Endothelial cell of umbilical vein (primary cell): ENCODE measurements at places on chromosomes 3 and 15. TPM values are rescaled to one million over a fixed set of nuclear protein-coding genes. Genes with fewer than 3 reads are reported as not detected.

Gene ARHGAP31
- total RNA-seq, result 64.8 and 65.8 TPM in 2 replicates

Gene EIF5A2
- 10.9 and 12.3 TPM in 2 replicates for total RNA-seq

DNA sequence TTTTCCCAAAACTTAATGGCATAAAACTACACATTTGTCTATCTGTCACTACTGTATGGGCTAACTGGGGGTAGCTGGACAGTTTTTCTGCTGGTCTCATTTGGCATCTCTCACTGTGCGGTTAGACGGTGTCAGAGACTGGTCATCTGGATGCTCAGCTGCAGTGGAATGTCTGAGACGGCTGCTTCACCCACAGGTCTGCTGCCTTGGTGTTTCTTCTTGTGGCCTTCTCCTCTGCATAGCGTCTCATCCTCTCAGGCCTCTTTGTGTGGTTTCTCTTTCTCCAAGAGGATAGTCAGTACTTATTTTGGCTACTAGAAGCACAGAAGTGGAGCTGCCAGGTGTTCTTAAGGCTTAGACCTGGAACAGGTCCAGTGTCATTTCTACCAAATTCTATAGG lies 35.9 kb upstream of the GOLGA6L9 start:
- no peak overlapping the region for H3K4me3 ChIP-seq
- H3K36me3 ChIP-seq, result no peaks in the 10 kb centered on the region
- no peaks in the 10 kb centered on the region for H3K4me1 ChIP-seq
- no peak for DNase-seq
- H3K27ac ChIP-seq, result no peak overlapping the region

GRCh38 chr15:39362821-39363561 lies 217.9 kb upstream of the THBS1 start:
- peak; percentile 99 for DNase-seq
- no peaks in the 10 kb centered on the region for H3K27me3 ChIP-seq
- H3K4me3 ChIP-seq, result no peak overlapping the region
- peak overlapping the region; percentile 100 for H3K27ac ChIP-seq
- H3K36me3 ChIP-seq, result no peaks in the 10 kb centered on the region

- H3K4me1 ChIP-seq, result no peaks in the 10 kb centered on the region
- H3K27me3 ChIP-seq, result no peaks in the 10 kb centered on the region
- H3K4me3 ChIP-seq, result no peak overlapping the region
- no peak overlapping the region for H3K27ac ChIP-seq
- no peak for DNase-seq
Measured at GRCh38 chr15:96690733-96691132, 360.2 kb downstream of the NR2F2 start.

DNA sequence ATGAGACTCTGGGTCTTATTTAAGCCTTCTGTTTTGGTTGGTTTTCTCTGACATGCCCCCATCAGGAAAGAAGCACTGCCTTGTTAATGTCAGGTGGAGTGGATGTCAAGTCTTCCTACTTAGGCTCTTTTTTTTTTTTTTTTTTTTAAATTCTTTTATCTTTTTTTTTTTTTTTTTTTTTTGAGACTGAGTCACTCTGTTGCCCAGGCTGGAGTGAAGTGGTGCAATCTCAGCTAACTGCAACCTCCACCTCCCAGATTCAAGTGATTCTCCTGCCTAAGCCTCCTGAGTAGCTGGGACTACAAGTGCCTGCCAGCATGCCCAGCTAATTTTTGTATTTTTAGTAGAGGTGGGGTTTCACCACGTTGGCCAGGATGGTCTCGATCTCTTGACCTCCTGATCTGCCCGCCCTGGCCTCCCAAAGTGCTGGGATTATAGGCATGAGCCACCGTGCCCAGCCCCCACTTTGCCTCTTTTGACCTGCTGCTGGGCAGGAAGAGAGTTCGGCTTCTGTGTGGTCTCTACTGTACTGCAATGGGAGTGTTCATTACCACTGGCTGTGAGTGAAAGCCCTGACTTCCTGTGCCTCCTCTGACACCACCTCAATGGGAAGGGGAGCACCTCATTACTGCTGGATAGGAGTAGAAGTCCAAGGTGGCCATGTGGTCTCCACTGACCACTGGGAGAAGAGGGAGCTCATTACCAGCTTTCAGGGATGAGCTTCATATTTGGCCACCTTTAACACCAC lies 10.9 kb downstream of the CTDSPL start:
- H3K4me1 ChIP-seq, result no peaks in the 10 kb centered on the region
- no peak overlapping the region for H3K4me3 ChIP-seq
- no peak for DNase-seq
- no peaks in the 10 kb centered on the region for H3K27me3 ChIP-seq

- H3K27me3 ChIP-seq, result no peaks in the 10 kb centered on the region
- no peak for DNase-seq
- no peaks in the 10 kb centered on the region for H3K36me3 ChIP-seq
- no peaks in the 10 kb centered on the region for H3K4me1 ChIP-seq
- H3K27ac ChIP-seq, result no peak overlapping the region
Measured at GRCh38 chr3:41629072-41629471, 332.8 kb downstream of the ULK4 start.

DNA sequence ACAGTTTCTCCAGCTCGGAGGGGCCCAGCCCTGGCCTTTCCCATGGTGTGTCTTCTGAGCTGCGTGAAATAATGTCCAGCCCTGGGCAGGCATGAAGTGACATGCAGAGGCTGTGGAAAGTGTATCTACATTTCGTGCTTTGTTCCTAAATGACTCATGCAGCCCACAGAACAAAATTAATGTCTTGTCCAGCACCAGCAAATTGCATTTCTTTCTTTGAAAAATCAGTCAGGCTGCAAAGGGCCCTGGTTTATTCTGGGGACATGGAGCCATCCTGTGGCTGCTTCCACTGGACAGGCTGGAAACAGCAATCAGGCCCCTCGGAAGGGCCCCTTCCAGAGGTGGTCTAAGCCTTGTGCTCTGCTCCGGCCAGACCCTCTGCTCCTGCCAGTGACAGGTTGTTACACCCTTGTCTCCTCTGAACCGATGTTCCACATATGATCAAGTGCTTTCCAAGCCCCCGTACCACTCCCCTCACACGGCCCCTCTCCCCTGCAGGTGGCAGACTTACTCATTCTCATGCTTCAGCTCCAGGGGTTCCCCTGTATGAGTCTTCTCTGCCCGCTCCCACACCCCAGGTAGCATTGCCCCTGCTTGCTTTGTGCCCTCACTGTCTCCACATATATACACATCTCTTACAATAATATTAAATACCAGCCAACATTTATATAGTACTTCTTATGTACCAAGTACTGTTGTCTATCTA lies 33.7 kb downstream of the CRYGS start:
- no peak overlapping the region for H3K4me3 ChIP-seq
- H3K36me3 ChIP-seq, result no peaks in the 10 kb centered on the region
- no peaks in the 10 kb centered on the region for H3K4me1 ChIP-seq
- H3K27ac ChIP-seq, result no peak overlapping the region
- DNase-seq, result no peak

Gene HEMK1
- total RNA-seq, result 12.0 and 15.2 TPM in 2 replicates

- H3K27ac ChIP-seq, result no peak overlapping the region
- no peak overlapping the region for H3K4me3 ChIP-seq
- H3K4me1 ChIP-seq, result no peaks in the 10 kb centered on the region
- H3K36me3 ChIP-seq, result peaks cover 2% of the 10 kb centered on the region
Measured at GRCh38 chr3:114392831-114393230, 99.0 kb downstream of the TIGIT start.

GRCh38 chr3:190614226-190615059 lies 100.6 kb downstream of the IL1RAP start:
- no peak overlapping the region for H3K27ac ChIP-seq

DNA sequence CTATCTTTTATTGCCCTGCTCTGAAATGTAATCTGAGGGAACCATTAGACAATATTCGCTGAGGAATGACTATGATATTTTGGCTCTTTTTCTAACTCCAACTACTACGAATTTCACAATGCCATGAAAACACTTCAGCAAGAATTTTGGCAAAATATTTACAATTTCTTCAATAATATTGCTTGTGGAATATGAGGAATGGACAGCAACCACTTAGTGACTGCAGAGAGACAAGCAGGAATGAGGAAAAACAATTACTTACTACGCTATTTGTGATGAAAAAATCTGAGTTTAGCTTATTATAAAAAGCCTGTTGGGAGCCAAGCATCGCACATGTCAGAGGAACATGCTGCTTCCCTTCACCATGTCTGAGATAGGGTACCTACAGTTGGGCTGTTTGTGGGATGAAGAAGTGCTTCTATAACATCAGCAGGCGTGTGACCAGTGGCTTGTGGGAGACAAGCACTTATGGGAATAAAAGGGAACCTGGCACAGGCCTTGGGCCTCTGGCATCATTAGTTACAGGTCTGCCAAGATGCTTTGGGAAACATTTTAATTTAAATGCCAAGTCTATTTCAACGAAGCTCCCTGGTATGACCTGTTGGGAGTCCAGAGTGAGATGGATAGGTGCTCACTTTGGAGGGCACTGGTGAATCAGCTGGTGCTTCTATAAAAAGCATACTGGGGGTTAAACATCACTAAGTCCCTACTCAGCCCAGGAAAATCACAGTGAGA lies 2.7 kb upstream of the PLCL2 start:
- no peaks in the 10 kb centered on the region for H3K27me3 ChIP-seq
- no peaks in the 10 kb centered on the region for H3K36me3 ChIP-seq
- no peak for DNase-seq
- H3K4me1 ChIP-seq, result peaks cover 16% of the 10 kb centered on the region
- H3K4me3 ChIP-seq, result no peak overlapping the region
- no peak overlapping the region for H3K27ac ChIP-seq

DNA sequence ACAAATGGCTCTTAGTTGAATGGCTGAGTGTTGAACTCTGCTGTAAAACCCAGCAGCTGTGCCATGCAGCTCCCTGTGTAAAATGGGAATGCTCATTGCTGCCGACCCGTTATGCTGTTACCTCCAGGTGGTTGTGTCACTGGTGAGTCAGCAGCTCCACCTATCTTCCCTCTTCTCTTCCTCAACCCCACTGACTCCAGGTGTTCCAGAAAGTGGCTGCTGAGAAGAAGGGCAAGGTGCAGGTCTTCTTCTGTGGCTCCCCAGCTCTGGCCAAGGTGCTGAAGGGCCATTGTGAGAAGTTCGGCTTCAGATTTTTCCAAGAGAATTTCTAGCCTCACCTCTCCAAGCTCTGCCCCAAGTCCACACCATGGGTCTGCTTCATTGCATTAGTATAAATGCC lies 41.9 kb downstream of the NOX5 start:
- H3K27ac ChIP-seq, result no peak overlapping the region
- H3K27me3 ChIP-seq, result no peaks in the 10 kb centered on the region
- no peak for DNase-seq
- peaks cover 11% of the 10 kb centered on the region for H3K4me1 ChIP-seq
- H3K36me3 ChIP-seq, result no peaks in the 10 kb centered on the region
- no peak overlapping the region for H3K4me3 ChIP-seq

- DNase-seq, result no peak
- no peaks in the 10 kb centered on the region for H3K4me1 ChIP-seq
- H3K4me3 ChIP-seq, result no peak overlapping the region
- H3K27me3 ChIP-seq, result no peaks in the 10 kb centered on the region
Measured at GRCh38 chr3:108051005-108051404, 39.8 kb downstream of the CD47 start.

DNA sequence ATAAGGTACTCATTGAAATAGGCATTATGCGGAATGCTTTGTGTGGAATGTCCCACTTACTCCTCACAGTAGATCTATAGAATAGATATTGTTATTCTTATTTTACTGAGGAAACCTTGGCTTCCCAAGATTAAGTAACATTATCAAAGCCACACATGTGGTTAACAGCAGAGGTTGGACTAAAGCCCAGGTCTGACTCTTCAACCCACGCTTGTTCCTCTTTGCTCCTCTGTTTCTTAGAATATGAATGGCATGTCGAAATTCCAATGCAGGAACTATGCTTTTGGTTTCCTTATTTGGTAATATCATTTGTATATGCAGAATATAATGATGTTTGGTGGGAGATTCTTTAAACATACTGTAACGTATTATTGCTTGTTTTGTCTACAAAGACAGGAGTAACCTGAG lies 818.8 kb upstream of the LMCD1 start:
- H3K36me3 ChIP-seq, result no peaks in the 10 kb centered on the region
- H3K27ac ChIP-seq, result peak overlapping the region; percentile 67
- H3K4me1 ChIP-seq, result peaks cover 21% of the 10 kb centered on the region
- peak; percentile 97 for DNase-seq

- DNase-seq, result peak; percentile 85
- peak overlapping the region; percentile 94 for H3K27ac ChIP-seq
- H3K4me3 ChIP-seq, result no peak overlapping the region
- no peaks in the 10 kb centered on the region for H3K27me3 ChIP-seq
- H3K4me1 ChIP-seq, result peaks cover 29% of the 10 kb centered on the region
- peaks cover 2% of the 10 kb centered on the region for H3K36me3 ChIP-seq
Measured at GRCh38 chr3:113783980-113784379, 37.1 kb downstream of the ATP6V1A start.

- no peak overlapping the region for H3K27ac ChIP-seq
- H3K4me3 ChIP-seq, result no peak overlapping the region
- H3K27me3 ChIP-seq, result no peaks in the 10 kb centered on the region
- no peaks in the 10 kb centered on the region for H3K36me3 ChIP-seq
- no peaks in the 10 kb centered on the region for H3K4me1 ChIP-seq
Measured at GRCh38 chr3:184687363-184688015, 24.4 kb downstream of the MAGEF1 start.
